ENCODE measurements at places on chromosomes 1 and 21.

DNA sequence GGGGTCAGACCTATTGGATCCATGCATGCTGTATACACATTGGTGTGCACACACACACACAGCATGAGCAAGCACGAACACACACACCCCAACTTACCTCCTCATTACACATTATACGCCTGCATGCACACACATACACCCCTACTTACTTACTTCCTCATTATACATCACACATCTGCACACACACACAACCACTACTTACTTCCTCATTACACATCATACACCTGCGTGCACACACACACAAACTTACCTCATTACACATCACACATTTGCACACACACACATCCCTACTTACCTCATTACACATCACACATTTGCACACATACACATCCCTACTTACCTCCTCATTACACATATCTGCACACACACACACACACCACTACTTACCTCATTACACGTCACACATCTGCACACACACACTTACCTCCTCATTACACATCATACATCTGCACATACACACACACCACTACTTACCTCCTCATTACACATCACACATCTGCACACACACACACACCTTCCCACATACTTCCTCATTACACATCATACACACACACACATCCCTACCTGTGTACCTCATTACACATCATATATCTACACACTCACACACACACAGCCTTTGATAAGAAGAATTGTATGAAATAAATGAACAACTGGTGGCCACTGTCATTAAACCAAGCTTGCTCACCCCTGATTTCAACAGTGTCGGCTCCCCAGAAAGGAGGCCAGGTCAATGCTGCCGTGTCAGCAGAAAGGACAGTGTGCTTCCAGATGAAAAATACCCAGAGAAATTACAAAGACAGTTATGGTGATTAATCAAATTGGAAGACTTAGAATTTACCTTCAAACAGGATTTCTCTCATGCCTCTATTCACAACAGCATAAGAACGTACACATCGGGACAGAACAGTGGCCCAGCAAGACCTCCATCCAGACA is 117.8 kb downstream of the SETD4 start:
- DNase-seq = no peak

- DNase-seq = no peak
Observed at GRCh38 chr21:45386728-45387371, 18.1 kb upstream of the COL18A1 start.

- DNase-seq = no peak
Observed at GRCh38 chr1:86795316-86795715, 90.9 kb downstream of the SH3GLB1 start.

GRCh38 chr1:193190096-193190744 is 3.8 kb upstream of the B3GALT2 start:
- no peak for DNase-seq

GRCh38 chr1:171019971-171020370 is 70.7 kb upstream of the FMO3 start:
- no peak for DNase-seq

DNA sequence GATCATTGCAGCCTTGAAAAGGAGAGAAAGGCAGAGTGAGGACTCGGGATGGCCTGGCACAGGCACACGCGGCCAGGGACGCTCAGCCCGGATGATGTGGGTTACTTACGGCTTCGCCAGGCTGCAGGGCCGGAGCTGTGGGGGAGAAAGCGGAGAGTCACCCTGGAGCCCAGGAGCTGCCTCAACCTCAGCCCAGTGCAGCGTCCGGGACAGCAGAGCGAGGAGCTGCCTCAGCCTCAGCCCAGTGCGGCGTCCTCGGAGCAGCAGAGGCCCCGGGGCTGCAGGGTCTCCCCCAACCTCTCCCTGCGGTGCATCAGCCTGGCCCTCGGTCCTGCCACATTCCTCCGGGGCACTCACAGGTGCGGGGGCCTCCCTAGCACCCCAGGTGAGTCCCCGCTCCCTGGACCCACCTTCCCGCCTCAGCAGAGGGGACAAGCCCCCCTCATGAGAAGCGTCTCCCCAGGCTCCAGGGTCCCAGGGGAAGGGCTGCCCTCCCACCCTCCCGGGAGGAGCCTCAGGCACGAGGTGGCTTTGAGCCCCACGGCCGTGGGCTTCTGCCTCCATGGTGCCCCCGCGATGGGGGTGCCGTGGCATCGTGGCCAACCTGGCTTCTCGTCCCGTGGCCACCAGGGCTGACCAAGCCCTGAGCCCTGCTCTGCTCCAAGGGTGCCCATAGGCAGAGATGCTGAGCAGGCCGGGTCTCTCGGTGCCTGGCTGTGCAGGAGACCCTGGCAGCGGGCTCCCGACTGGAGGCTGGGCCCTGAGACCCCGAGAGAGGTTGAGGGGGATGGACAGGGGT is 10.5 kb upstream of the RNF223 start:
- DNase-seq = no peak

- no peak for DNase-seq
Observed at GRCh38 chr1:206709772-206710459, 25.2 kb downstream of the MAPKAPK2 start.

DNA sequence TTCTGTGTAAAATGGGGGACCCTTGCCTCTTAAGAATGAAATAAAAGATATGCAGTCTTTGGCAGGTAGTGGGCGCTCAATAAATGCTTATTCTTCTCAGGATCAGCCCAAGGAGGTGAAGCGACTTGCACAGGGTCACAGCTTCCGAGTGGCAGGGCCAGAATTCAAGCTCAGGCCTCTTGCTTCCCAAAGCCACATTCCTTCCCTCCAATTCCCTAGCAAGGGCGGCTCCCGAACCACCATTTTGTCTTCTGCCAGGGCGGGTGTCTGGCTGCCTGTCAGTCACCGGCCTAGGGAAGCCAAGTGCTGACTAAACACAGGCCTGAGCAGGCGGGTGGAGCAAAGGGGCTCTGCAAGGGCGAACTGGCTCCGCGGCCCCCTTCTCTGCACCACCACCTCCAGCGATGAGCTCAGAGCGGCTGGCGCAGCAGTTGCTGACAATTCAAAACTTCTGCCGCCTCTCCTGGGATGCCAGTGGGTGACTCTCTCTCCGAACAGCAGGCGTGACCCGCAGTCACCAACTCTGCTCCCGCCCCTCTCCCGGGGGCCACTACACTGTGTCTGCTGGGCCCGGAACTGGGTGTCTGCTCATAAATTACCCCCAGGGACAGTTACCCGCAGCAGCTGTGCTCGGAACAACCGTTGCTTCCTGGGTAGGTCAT is 10.8 kb downstream of the GPR3 start:
- DNase-seq = no peak

GRCh38 chr1:22223176-22223575 is 80.3 kb upstream of the WNT4 start:
- DNase-seq = no peak

DNA sequence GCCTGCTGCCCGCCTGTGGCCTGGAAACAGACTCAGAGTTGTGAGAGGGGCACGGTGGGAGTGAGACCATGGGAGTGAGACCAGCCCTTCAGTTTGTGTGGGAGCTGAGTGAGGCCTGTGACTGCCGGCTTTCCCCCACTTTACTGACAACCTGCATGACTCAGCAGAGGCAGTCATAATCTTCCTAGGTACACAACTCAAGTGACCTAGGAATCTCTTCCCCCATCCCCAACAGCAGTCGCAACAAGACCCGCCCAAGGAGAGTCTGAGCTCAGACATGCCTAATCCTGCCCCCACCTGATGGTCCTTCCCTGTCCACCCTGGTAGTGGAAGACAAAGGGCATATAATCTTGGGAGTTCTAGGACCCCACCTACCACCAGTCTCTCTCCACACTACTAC is 44.2 kb downstream of the KLHL20 start:
- no peak for DNase-seq

- no peak for DNase-seq
Observed at GRCh38 chr1:9047019-9047418, 20.8 kb upstream of the SLC2A7 start.

DNA sequence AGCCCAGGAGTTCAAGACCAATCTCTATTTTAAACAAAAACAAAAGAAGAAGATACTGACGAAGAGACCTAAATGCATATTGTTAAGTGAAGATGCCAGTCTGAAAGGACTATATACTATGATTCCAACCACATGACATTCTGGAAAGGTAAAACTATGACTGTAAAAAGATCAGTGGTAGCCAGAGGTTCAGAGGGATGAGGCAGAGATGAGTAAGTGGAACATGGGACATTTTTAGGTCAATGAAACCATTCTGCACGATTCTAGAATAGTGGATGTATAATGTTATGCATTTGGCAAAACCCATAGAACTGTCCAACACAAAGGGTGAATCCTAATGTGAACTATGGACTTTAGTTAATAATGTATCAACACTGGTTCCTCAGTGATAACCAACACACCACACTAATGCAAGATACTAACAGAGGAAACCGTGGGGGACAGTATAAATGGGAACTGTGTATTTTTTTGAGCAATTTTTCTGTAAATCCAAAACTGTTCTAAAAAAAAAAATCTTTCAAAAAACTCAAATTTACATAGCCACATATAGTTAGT is 8.2 kb downstream of the RC3H1 start:
- DNase-seq = no peak

GRCh38 chr1:68291688-68292384 is 59.5 kb upstream of the WLS start:
- no peak for DNase-seq

- DNase-seq = no peak
Observed at GRCh38 chr1:200231787-200232231, 178.0 kb downstream of the ZNF281 start.

- no peak for DNase-seq
Observed at GRCh38 chr1:241413386-241413785, 56.4 kb upstream of the RGS7 start.

GRCh38 chr1:34066166-34066565 is 98.9 kb downstream of the CSMD2 start:
- no peak for DNase-seq

- DNase-seq = no peak
Observed at GRCh38 chr1:54464031-54464476, 57.9 kb upstream of the SSBP3 start.

GRCh38 chr1:41486053-41486370 is 1.5 kb upstream of the EDN2 start:
- no peak for DNase-seq

- no peak for DNase-seq
Observed at GRCh38 chr1:221187174-221187573, 307.9 kb downstream of the HLX start.

GRCh38 chr1:221458447-221459156 is 283.3 kb downstream of the DUSP10 start:
- DNase-seq = no peak

GRCh38 chr1:219177363-219177762 is 3.7 kb downstream of the LYPLAL1 start:
- no peak for DNase-seq

DNA sequence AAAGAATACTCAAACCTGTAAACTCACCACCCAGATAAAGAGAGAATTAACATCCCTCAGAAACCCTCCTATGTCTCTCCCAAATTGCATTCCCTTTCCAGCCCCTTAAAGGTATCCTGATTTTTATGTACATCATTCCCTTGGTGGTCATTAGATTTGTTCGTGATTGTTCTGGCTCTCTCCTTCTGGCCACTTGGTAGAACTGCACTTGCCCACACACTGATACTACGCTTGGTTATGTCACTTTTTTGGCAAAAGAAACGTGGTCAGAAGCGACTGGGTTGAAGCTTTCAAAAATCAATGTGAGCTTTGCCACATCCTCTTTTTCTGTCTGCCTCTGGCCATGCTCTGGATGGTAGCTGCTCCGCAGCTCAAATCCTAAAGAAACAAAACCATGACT is 76.3 kb downstream of the KRTAP19-8 start:
- DNase-seq = no peak

DNA sequence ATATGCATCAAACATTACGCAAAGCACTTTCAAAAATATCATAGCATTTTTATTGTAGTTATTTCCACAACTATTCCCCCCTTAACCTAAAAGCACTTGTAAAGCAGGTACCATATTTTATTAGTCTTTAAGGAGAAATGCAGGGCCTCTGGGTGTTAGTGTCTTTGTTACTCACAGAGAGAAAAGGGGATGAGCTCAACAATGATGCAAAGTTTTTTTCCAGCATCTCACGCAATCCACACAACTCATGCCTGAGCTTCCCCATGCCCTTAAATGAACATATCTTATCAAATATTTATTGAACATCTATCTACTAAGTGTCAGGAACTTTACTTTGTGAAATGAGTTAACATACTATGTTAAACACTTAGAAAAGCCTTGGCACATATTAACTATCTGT is 50.6 kb downstream of the BEND5 start:
- DNase-seq = no peak

DNA sequence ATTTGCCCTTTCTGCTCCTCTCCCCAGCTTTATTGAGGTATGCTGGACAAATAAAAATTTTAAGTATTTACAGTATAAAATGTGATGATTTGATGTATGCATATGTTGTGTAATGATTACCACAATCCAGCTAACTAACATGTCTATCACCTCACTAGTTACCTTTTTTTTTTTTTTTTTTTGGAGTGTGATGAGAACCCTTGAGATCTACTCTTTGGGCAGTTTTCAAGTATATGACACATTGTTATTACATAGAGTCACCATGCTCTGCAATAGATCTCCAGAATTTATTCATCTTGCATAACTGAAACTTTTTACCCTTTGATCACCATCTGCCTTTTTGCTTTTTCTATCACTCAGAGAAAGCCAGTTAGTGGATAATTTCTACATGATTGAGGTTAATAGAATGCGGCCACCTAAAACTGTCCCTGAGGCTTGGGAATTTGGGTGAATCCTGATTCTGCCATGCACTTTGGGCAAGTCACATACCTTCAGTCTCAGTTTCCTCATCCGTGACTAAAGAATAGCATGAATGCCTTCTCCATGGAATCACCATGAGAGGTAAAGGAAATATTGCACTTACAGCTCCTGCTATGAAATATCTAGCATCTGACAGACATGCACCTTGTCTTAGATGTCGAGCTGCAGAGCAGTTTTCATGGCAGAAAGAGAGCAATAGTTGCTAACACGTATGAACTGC is 295.2 kb downstream of the DISC1 start:
- no peak for DNase-seq

DNA sequence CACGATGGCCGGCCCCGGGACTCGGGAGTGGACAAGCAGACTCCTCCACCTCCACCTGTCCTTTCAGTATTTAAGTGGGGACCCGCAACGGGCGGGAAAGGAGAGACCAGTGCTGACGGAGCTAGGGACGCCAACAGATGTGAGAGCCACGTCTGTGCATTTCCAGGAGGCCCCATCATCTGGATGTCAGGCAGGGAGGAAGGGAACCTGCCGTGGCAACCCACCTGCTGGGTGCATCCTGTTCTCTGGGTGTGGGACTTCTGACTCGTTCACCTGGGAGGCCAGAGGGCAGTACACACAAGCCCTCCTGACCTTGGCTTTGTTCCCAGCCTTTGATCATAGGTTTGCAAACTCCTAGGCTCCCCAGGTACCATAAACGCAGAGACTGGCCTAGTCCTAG is 5.6 kb upstream of the PCBP3 start:
- no peak for DNase-seq

GRCh38 chr1:66327588-66327987 is 206.4 kb upstream of the SGIP1 start:
- DNase-seq = no peak

- DNase-seq = no peak
Observed at GRCh38 chr1:6467224-6467623, 1.3 kb upstream of the TNFRSF25 start.

All from stimulated activated CD4-positive, alpha-beta T cell treated with anti-CD3 and anti-CD28 coated beads, Interleukin-12 subunit alpha, Interleukin-12 subunit beta, amount 100 ng/mL, for 24 hours (primary cell).